Myocyte (in vitro differentiated cells): ENCODE measurements at places on chromosomes 5 and 9. TPM values are rescaled to one million over a fixed set of nuclear protein-coding genes. Genes with fewer than 3 reads are reported as not detected.

Gene CKMT2
- total RNA-seq: 1.7 and 5.8 TPM in 2 replicates

Gene STPG3
- not detected in 2 replicates for total RNA-seq

Gene FYB1
- total RNA-seq: not detected in 2 replicates

Gene SHOC1
- not detected in 2 replicates for total RNA-seq

Gene FOCAD
- 52.1 and 64.3 TPM in 2 replicates for total RNA-seq

Gene FRRS1L
- not detected in 2 replicates for total RNA-seq

Gene BTNL3
- 0.21 TPM in 1 of 2 replicates, not detected in the other for total RNA-seq

Gene CCDC152
- total RNA-seq: not detected in 2 replicates

Gene ZNF189
- total RNA-seq: 19.0 and 23.7 TPM in 2 replicates

Gene RLN2
- 1.1 TPM in 1 of 2 replicates, not detected in the other for total RNA-seq

Gene PRRT1B
- not detected in 2 replicates for total RNA-seq

Gene STOML2
- 104 and 124 TPM in 2 replicates for total RNA-seq

Gene ASTN2
- 25.3 and 28.5 TPM in 2 replicates for total RNA-seq

Gene PCDHGC5
- 2.0 and 2.6 TPM in 2 replicates for total RNA-seq

Gene CD72
- 2.2 TPM in 2 replicates for total RNA-seq

Gene AJM1
- 2.7 and 6.5 TPM in 2 replicates for total RNA-seq

Gene IL9
- not detected in 2 replicates for total RNA-seq

Gene BTNL8
- total RNA-seq: not detected in 2 replicates

Gene HSPB3
- 270 and 498 TPM in 2 replicates for total RNA-seq

Gene SLC2A8
- total RNA-seq: 18.5 and 18.8 TPM in 2 replicates

Gene RNF208
- 0.21 and 0.36 TPM in 2 replicates for total RNA-seq

Gene LCN12
- 0.10 and 0.27 TPM in 2 replicates for total RNA-seq

Gene GPRIN1
- total RNA-seq: 5.2 and 9.6 TPM in 2 replicates

Gene TRPM6
- not detected in 2 replicates for total RNA-seq

Gene PRDM9
- not detected in 2 replicates for total RNA-seq

Gene CNTFR
- total RNA-seq: 0.05 TPM in 1 of 2 replicates, not detected in the other

Gene CEP120
- total RNA-seq: 9.1 and 12.1 TPM in 2 replicates

Gene BSPRY
- total RNA-seq: not detected in 2 replicates

Gene GNA14
- 0.21 TPM in 1 of 2 replicates, not detected in the other for total RNA-seq

Gene MLANA
- total RNA-seq: 0.70 TPM in 1 of 2 replicates, not detected in the other

Gene SCGB3A2
- total RNA-seq: not detected in 2 replicates

Gene ENC1
- total RNA-seq: 21.1 and 23.2 TPM in 2 replicates

Gene SPINK5
- not detected in 2 replicates for total RNA-seq

Gene MOB3B
- not detected in 2 replicates for total RNA-seq

Gene FRMPD1
- total RNA-seq: 8.4 and 15.5 TPM in 2 replicates

Gene PTPRD
- total RNA-seq: not detected in 2 replicates

Gene SLC25A46
- 86.9 and 94.0 TPM in 2 replicates for total RNA-seq

Gene LIX1
- not detected in 2 replicates for total RNA-seq

Gene RAD50
- 21.0 and 25.9 TPM in 2 replicates for total RNA-seq

Gene ELOVL7
- total RNA-seq: 0.13 TPM in 1 of 2 replicates, not detected in the other

Gene CD274
- total RNA-seq: 0.78 and 0.94 TPM in 2 replicates

Gene POU4F3
- total RNA-seq: 0.10 and 0.35 TPM in 2 replicates

Gene PSD2
- 0.05 TPM in 1 of 2 replicates, not detected in the other for total RNA-seq

Gene PAX5
- not detected in 2 replicates for total RNA-seq

Gene CDC20B
- not detected in 2 replicates for total RNA-seq

Gene SOX30
- total RNA-seq: 0.05 and 0.47 TPM in 2 replicates

Gene TTC16
- 0.05 TPM in 1 of 2 replicates, not detected in the other for total RNA-seq
